ENCODE measurements at places on chromosomes 1 and 21.

DNA sequence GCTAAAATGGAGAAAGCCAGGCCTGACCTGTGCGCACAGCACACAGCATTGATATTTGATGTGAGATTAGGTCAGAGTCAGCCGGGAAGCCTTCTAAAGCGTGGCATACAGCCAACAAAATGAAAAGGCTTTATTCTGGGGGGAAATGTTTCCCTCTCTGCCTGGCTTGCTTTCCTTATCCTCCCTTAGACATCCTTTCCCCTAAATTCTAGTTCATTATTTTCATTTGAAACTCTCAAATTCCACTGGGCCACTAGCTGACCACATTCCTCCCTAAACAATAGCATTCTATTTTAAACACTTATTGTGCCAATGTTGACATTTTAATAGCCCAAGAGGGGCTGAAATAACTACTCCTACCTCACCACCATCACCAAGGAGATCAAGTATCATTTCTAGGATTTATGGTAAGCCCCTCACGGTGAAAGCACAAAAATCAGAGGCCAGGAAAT, 49.4 kb downstream of the LEPR start:
- DNase-seq = no peak

DNA sequence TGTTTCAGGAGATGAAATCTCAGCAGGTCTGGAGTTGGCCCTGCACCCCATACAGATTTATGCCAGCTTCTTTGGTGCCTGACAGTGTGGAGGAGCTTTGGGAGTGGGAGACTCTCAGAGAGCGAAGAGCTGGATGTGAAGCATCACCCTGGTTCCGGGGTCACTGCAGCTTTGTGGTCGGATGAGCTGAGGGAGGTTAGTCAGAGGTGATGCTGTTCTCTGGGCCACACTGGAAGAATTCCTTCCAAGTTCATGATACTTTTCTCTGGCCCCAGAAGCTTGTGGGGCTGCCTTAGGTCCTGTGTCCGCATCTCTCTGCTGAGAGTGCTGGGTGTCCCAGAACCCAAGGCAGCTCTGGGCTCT, 467.8 kb downstream of the CAMTA1 start:
- DNase-seq = no peak

DNA sequence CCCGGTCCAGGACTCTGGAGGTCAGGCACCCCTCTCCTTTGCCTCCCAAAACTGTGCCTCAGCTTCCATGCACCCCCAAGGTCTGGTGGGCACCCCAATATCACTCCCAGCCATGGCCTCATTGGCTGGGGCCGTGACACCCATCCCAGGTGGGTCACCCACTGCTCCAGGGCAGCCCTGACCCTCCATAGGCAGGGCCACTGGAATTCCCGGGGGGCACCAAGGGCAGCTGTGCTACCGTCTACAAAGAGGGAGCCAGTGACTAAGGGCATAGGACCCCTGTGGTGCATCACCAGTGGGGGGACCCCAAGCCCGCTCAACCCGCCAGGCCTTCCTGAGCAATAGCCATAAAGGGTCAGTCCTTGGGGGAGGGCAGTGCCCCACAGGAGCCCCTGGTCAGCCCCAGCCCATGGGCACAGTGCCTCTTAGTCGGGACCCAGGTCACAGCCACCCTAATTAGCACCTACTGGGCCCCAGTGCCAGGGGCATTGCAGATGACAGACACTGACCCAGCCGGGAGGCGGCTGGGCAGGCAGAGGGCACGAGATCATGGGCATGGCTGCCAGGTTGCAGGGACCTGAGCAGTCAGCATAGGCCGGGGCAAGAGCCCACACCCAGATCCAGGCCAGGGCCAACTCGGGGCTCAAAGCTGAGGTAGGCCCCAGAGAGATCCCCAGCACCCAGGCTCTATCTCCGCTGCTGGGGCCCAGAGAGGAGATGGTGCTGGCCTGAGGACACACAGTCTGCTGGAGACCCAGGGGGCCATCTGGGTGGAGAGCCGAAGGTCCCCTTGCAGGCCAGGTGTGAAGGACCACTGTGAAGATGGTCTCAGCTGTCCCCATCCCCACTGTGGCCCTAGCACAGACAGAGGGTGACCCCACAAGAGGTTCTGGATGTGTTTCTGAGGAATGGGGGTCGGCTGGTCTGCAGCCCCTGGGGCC, 19.0 kb upstream of the ARF1 start:
- no peak for DNase-seq

DNA sequence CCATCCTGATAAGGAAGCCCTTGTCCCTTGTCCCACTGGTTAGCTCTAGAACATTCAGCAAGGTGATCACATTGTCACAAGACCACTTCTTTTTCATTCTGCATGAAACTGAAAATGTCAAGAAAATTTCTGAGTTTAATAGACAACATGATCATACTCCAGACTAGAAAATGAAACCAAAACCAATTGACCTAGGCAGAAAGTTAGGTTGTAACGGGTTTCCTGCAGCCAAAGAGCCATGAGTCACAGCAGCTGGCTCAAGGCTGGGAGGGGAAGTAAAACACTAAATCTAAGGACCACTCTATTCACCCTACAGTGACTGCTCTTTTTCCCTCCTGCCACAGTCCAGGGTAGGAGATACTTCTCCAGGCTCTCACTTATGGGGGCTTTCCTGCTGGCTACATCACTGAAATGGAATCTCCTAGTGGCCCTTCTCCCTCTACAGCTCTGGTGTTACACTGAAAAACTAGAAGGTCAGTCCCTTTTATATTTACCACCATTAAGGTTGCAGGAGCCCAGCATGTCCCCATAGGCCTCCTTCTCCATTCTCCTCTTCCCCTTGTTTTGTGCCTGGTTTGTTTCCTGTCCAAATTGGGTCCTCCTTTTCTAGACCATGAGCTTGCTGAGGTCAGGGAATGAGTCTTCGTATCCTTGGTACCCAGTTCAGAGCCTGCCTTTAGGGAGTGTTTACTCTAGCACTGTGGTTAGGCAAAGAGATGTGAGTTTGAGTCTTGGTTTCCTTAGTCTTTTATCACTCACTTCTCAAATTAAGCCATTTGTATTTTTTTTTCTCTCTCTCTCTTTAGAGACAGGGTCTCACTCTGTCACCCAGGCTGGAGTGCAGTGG, 236.5 kb upstream of the JUN start:
- peak; percentile 41 for DNase-seq

DNA sequence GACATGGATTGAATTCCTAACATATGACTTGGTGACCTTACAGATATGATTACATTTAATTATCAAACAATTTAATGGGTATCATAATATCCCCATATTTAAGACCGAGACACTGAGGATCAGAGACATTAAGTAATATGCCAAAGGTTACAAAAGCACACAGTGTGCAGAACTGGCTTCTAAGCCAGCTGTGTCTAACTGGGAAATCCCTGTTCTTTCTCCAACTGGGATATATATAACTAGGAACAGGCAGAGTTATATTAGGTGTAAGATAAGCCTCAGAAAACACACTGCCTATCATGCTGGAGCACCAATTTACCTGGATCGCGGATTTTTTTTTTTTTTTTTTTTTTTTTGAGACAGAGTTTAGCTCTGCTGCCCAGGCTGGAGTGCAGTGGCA, 88.3 kb upstream of the ADGRL2 start:
- DNase-seq = no peak

DNA sequence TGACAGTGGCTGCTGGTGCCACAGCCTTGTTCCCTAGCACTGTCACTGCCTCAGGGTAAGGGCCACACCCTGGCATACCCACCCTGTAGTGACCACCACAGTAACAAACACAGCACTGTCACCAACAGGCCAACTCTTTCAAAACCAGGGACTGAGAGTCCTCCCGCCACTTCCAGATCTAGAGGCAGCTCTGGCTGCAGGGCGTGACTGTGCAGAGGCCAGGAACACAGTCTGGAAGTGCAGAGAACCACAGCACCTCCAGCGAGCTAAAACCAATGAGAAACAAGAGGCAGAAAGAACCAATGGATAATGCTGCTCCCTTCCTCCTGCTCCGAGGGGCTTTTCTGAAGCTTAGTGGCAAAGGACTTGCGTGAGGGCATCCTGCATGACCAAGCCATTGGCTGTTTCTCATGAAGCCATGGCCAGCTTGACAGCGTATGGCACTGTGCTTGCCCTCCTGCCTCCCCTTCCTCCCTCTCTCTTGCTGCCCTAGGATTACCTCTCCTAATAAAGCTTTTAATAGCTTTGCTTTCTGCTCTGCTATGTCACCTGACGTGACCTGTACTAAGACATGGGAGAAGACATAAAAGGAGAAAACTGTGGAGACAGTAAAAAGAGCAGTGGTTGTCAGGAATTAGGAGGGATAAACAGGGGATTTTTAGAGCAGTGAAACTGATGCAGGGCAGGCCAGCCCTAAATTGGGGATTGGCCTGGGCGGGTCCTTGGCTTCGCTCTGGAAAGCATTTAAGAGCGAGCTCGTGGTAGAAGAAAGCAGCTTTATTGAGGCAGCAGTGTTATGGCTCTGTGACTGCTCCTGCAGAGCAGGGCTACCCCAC, 7.2 kb downstream of the PARP1 start:
- DNase-seq = no peak

- DNase-seq = no peak
These were observed 7.2 kb upstream of the CRABP2 start for GRCh38 chr1:156712626-156713025.

- no peak for DNase-seq
These were observed 203.9 kb upstream of the PROX1 start for GRCh38 chr1:213783893-213784292.

DNA sequence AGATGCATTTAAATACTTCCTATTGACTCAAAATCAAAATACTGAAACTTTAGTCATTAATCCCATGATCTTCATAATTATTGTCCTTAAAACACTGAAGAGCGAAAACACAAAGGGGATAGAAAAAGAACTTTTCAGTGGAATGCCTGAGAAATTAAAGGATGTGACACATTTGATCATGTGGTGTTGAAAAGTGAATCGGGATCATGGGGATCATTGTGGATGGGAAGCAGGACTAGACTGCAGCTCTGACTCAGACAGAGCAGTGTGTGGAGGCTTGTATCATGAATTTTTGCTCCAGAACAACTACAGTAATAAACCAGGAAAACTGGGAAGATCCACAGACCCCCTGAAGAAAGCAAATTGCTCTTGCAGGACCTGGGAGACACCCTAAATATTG, 161.1 kb upstream of the CXADR start:
- no peak for DNase-seq

DNA sequence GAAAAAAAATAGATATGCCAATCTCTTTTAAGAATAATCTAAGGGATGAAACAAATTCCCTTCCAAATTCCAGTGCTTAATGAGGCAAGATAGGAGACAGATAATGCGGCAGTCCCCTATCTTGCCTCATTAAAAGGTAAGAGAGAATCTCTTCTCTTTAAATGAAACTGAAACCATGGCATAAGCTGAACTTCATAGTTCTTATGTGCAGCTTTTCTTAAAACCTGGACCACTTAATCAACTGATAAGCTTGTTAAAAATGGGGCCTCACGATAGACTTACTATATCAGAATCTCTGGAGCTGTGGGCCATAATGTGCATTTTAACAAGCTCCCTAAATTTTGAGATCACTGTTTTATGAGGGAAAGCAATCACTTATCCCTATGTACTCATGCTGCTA, 79.2 kb downstream of the NIBAN1 start:
- no peak for DNase-seq

- DNase-seq = no peak
These were observed 127.6 kb upstream of the IVNS1ABP start for GRCh38 chr1:185444676-185445075.

DNA sequence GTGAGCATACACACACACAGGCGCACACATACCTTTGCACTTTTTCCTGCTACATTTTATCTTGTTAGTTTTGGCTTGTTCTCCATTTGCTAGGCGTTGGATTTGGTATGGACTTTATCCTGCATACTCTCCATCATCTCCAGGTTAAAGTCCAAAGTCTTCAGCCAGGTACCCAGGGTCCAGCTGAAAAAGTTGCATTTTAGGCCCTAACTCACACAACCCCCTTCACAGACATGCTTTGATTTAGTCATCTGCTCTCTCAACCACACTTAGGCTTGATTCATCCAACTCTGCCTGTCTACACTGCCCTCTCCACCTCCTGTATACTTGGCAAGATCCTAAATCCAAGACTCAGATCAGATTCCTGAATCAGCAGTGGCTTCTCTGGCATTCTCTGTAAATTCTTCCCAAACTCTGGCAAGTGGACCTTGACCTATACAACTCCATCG, 10.7 kb upstream of the LAMB3 start:
- DNase-seq = no peak

GRCh38 chr21:19490481-19490880, 1086.9 kb upstream of the TMPRSS15 start:
- no peak for DNase-seq

GRCh38 chr1:59266180-59266926, 30.5 kb upstream of the FGGY start:
- no peak for DNase-seq

- no peak for DNase-seq
These were observed at the start of gene ANGPTL3 for GRCh38 chr1:62597281-62597680. TSS of gene ANGPTL3 (plus strand) at chr1:62597520. CDS start at chr1:62597567, 47 bp downstream.

- no peak for DNase-seq
These were observed 102.4 kb downstream of the FAM78B start for GRCh38 chr1:166064313-166064926.

GRCh38 chr1:192601143-192601542, 25.6 kb downstream of the RGS1 start:
- DNase-seq = no peak

DNA sequence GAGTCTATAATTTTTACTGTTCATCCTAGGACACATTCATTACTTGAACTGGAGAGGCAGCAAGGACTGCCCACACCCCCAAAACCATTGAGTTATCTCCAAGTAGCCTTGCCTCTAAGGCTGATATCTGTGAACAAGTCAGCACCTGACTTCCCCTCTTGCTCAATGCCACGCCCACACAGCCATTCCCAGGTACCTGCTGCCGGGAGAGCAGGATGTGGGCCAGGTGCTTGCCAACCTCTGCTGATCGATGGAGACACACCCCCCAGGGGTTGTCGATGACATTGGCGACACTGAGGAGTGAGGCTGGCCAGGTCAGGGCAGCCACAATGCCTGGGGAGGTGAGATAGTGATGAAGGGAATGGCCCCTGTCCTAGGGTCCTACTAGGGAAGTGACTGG, 60.1 kb downstream of the TMCO4 start:
- no peak for DNase-seq

DNA sequence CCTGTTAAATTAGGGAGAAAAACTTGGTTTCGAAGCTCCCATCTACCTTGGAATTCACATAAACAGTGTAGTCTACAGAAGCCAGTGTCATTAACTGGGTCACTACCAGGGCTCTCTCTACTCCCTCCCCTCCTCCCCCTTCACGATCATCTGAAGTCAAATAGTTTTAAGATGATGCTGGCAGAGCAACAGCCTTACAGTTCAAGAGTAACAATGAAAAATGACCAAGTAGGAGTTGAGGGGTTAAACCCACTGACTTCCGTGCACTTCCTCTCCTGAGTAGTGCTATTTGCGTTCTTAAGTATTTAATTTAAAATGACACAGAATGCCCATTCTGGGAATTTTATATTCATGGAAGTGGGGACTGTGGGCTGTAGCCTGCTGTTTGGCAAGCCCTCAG, 236.9 kb downstream of the SIPA1L2 start:
- no peak for DNase-seq

DNA sequence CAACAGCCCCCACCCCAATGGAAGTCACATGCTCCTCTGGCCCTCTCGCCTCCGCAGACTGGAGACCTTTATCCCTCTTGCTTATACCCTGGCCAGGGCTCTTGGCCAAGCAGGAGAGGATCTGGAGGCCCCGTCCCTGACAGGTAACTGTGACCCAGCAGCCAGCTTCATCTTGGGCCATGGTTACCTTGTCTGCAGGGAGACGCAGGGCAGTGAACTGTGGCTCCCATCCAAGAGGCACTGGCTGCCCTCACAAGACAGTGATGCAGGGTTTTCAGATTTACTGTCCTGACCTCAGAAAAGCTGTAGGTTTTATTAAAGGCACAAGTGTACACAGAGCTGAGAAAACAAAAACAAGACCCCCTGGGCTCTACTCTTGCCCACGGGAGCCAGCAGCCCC, 96.7 kb upstream of the KLHDC7A start:
- no peak for DNase-seq

GRCh38 chr1:231606712-231607111, 19.9 kb upstream of the DISC1 start:
- DNase-seq = no peak
